ENCODE measurements at places on chromosomes 5 and 9.

DNA sequence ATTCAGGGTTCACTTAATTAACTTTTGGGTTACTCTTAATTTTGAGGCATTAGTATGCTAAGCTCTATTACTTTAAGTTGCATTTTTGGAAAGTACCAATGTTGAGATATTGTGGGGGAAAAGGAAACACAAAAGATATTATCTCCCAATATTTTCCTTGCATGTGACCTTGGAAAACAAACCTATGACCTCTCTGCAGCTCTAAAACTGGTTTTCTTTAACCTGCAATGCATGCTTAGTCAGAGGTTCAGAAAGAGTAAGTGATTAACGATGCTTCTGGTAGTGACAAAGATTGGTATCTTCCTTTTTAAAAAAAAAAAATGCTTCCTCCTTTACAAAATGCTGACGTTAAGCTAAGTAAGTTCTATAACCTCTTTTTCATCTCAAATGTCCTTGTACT, 44.9 kb upstream of the CDH18 start:
- DNase-seq, result no peak

- peak; percentile 23 for DNase-seq
Measured at GRCh38 chr5:54769072-54769471, 216.3 kb downstream of the ESM1 start.

DNA sequence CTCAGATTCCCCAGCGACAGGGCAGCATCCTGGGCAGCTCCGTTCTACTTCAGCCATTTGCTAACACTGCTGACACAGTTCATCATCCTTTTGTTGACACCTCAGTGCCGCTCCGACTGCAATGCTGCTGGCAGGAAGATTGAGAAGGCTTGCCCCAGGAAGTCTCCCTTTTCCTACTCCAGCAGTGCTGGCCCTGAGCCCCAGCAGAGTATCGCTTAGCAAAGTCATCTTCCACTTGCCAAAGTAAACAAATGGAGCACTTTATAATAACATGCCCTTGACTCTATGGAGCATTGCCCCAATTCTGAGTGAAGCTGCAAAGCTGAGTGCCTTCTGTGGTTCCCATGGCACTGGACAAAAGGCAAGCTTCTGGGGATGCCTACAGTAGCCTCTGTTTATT, 32.2 kb downstream of the PRLR start:
- DNase-seq, result no peak

- DNase-seq, result no peak
Measured at GRCh38 chr9:15834541-15834940, 281.7 kb downstream of the CCDC171 start.

DNA sequence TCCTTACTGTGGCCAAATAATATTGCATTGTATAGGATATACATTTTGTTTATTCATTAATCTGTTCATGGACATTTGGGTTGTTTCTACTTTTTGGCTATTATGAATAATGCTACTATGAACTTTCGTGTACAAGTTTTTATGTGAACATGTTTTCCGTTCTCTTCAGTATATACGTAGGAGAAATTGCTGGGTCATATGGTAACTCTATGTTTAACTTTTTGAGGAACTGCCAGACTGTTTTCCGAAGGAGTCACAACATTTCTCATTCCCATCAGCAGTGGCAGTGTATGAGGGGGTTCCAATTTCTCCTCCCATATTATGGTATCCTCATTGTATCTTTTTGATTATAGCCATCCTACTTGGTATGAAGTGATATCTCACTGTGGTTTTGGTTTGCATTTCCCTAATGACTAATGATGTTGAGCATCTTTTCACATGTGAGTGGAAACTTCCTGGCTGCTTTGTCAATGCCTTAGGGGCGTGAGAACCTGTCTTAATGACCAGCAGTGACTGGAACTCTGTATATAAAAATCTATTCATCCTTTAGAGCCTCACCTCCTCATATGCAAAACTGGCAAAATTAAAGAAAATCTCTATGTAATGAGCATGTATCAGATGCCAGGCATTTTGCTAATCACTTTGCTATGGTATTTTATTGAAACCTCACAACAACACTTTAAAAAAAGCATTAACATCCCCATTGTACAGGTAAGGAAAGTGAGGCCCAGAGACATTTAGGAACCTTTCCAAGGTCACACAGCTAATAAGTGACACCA, 47.8 kb upstream of the TGFBR1 start:
- DNase-seq, result no peak

GRCh38 chr5:88322785-88323184, 54.1 kb upstream of the TMEM161B start:
- no peak for DNase-seq

GRCh38 chr9:87898151-87898550, 15.5 kb downstream of the SPATA31E1 start:
- no peak for DNase-seq

DNA sequence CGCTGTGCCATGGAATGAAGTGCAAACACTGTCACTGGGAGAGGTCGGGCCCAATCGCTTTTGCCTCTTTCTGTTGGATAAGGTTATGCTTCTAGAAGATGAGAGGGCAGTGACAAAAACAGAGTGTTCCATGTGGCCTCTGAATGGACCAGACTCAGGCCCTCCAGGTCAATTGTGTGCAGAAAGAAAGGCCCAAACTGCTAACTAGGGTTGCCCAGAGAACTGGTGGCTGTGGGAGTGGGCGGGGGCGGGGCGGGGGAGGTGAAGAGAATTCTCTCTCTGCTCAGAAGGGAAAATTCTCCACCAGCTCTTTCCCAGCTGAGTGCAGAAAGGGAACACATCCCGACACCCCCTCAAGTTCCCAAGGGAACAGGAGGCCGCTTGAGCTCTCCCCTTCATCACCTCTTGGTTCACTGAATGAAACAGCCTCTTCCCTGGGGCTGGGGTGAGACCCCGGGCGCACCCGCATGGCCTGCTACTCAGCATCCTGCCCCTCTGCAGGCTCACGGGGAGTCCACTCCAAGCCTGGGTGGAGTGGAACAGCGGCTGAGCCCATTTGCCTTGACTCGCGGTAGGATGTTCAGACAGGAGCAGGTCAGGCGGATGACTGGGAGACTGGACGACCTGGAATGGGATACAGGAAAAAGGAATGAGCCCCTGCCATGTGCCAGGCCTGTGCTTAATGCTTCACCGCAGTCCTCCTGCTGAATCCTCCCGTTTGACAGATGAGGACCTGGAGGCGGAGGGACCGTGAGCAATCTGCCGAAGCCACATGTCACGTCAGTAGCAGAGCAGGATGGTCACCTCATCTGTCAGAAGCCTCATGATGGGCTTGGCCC, 93.8 kb upstream of the FANCC start:
- no peak for DNase-seq

- no peak for DNase-seq
Measured at GRCh38 chr9:101455656-101456240, 20.2 kb upstream of the ALDOB start.

DNA sequence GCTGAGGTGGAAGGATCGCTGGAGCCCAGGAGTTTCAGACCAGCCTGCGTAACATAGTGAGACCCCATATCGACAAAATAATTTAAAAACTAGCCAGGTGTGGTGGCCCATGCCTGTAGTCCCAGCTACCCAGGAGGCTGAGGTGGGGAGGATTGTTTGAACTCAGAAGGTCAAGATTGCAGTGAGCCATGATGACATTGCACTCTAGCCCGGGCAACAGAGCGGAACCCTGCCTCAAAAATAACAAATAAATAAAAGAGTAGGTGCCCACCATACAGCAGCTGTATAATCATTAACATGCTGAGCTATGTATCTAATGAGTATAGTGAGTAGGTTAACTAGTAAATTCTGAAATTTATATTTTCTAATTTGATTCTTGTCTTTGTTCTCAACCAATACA, 11.0 kb upstream of the ATP6V0E1 start:
- DNase-seq, result no peak

- DNase-seq, result peak; percentile 17
Measured at GRCh38 chr5:113340537-113340936, 94.3 kb downstream of the TSSK1B start.

- no peak for DNase-seq
Measured at GRCh38 chr5:74296685-74297408, 343.7 kb downstream of the ENC1 start.

DNA sequence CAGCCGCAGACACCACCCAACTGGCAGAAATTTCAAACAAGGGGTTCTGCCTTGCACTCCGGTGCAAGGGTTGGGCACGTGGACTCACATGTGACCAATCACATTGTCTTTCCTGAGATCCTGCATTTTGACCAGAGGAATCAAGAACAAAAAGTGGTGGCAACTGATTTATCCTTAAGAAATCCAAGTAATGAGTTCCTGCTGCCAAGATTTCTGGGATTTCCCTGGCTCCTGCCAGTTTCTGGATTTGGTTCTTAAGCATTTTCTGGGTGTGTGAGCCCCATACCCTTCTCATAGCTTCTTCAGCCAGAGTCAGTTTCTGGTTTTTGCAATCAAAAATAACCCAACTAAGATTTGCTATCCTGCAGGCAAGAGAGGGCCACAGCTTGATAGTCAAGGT, 17.4 kb upstream of the KCNIP1 start:
- no peak for DNase-seq

- no peak for DNase-seq
Measured at GRCh38 chr9:131622523-131622922, 77.2 kb downstream of the PRRT1B start.

- DNase-seq, result no peak
Measured at GRCh38 chr9:70100362-70100761, 56.7 kb downstream of the MAMDC2 start.

DNA sequence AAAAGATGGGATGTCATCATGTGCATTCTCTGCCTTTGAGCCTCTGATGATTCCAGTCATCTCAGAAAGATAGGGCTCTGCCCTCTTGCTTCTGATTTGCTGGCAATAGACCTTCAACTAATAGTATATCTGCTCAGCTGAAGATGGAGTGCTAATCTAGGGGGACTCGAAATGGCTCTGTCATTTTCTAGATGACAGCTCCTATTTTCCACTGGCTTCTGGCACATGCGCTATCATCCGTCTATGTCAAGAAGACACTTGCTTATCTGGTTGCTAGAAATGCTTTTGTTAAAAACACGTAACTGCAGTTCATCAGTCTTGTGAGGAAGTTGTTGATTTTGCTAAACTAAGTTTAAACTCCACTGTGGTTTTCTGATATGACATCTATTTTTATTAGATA, 265.5 kb upstream of the ZNF608 start:
- no peak for DNase-seq

GRCh38 chr5:159096243-159096923, 3.3 kb downstream of the EBF1 start:
- DNase-seq, result peak; percentile 34

DNA sequence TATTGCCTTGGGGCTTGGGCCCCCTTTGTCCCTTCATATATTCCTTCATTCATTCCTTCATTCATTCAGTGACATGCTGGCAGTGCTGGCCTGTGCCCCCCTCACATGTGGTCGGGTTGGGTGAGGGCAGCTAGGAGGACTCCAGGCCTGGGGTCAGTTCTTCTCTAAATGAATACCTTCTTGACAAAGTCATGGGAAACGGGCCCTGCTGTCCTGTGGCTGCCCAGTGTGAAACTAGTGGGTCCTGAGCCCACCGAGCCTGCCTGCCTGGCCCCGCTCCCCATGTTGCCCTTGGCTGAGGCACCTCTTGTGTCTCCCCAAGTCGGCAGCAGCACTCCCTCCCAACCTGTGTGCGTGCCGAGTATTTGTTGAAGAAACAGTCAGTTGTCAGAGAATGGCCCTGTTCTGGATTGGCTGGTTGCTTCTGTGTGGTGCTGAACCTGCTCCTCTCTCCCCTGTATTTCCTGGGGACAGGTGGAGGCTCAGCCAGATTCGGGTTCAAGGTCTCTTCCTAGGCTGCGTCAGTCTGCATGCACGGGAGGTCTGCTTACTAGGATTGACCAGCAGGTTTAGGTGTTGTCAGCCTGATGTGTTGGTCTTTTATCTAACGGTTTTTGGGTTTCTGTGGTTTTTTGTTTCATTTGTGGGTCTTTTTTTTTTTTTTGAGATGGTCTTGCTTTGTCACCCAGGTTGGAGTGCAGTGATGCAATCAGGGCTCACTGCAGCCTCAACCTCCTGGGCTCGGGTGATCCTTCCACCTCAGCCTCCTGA, 3.0 kb upstream of the CEL start:
- no peak for DNase-seq

DNA sequence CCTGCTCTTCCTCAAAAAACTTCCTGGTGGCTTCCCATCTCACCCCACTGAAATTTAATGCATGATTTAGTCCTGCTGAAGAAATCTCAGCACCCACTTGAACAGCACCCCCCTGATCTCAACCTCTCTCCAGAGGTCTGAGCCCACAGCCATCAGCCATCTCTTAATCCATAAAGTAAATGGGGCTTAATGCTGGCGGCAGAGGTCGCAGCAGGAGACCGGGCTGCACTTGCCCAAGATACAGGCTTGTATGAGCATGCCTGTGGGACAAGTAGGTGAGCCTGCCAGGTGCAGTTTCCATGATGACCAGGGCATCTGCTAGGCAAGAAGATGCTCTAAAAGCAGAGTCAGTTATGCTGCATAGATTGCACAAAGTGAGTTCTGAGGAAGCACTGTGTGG, 52.4 kb upstream of the CTXN3 start:
- no peak for DNase-seq

GRCh38 chr9:36789886-36790285, 217.2 kb downstream of the MELK start:
- no peak for DNase-seq

DNA sequence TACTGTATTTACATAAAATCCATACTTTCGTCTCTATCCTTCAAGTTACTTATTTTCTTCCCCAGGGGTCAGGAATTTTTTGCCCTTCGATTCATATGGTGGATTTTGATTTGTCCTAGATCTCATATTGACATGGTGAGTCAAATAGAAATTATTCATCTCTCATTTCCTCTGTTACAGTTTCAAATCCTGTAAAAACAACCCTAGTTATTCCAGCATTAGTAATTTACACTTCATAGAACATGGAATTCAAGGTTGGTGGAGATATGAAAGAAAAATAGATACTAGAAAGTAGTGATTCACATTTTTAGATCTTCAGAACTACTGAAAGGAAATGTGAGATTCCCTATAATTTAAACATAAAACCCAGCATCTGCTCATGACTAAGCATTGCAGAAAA, 1331.0 kb upstream of the CDH9 start:
- DNase-seq, result no peak

DNA sequence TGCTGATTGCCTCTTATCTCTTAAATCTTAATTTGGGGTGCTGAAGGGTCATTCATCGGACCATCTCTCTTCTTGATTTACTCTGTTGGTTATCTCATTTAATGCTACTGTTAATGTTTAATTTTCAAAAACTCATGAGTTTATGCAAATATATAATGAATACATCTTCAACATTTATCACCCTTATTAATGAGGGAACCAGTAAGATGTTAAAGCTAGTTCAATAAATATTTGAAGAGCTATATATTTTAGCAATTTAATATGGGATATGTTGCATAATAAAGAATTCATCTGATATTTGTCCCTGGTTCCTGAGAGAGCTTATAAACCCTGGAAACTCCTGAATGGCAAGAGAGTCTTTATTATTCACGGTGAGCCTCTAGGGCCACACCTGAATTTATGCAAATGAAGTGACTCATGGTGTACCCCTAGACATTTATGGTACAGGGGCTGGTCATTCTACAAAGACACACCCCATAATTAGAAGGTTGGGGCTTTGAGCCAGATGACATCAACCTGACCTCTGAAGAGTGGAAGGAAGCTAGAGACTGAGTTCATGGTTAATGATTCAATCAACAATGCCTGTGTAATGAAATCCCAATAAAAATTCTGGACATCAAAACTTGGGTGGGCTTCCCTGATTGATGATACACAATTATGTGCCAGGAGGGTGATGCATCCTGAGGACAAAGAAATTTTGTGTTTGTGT, 339.5 kb upstream of the ZNF608 start:
- no peak for DNase-seq

- no peak for DNase-seq
Measured at GRCh38 chr5:6703806-6704205, 9.4 kb upstream of the TENT4A start.
